Dermis blood vessel endothelial cell (primary cell): ENCODE measurements at places on chromosomes 1 and 21. TPM values are rescaled to one million over a fixed set of nuclear protein-coding genes. Genes with fewer than 3 reads are reported as not detected.

Gene OR6K6
- total RNA-seq = not detected in 2 replicates

Gene PTGFRN
- total RNA-seq = 71.8 and 76.4 TPM in 2 replicates

Gene KRTAP19-3
- total RNA-seq = not detected in 2 replicates

Gene TPTE
- not detected in 2 replicates for total RNA-seq

Gene TFF2
- total RNA-seq = not detected in 2 replicates

Gene TTC24
- total RNA-seq = not detected in 2 replicates

Gene RHCE
- total RNA-seq = 0.34 and 0.93 TPM in 2 replicates

Gene ZSWIM5
- total RNA-seq = 5.8 and 6.5 TPM in 2 replicates

Gene ANKRD34A
- under 0.01 TPM in 2 replicates for total RNA-seq

Gene FABP3
- total RNA-seq = 0.51 and 1.1 TPM in 2 replicates

Gene MYCBP
- 11.4 and 14.7 TPM in 2 replicates for total RNA-seq

Gene EXOSC10
- total RNA-seq = 53.6 and 67.8 TPM in 2 replicates

Gene LIPI
- not detected in 2 replicates for total RNA-seq

Gene DARS2
- total RNA-seq = 13.8 and 31.8 TPM in 2 replicates
